ENCODE measurements at places on chromosomes 16 and 17. TPM values are rescaled to one million over a fixed set of nuclear protein-coding genes. Genes with fewer than 3 reads are reported as not detected.

DNA sequence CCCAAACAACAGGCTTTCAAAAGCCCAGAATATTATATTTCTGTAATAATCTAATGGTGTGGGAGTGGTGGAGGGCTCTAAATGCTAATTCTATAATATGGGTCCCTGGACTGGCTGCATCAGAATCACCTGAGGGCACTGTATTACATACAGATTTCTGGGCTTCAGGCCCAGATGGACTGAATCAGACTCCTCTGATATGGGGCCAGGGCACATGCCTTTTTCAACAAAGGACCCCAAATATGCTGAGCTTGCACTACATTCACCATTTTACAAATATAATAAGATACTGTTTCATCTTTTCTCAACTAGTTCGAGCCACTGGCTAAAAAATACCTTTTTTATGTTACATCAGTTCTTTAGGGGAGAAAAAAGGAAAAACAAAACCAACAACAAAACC, 309.7 kb downstream of the MAP2K6 start:
- DNase-seq = no peak

- DNase-seq = no peak
These were observed 96.0 kb downstream of the XYLT1 start for GRCh38 chr16:17374668-17375255.

DNA sequence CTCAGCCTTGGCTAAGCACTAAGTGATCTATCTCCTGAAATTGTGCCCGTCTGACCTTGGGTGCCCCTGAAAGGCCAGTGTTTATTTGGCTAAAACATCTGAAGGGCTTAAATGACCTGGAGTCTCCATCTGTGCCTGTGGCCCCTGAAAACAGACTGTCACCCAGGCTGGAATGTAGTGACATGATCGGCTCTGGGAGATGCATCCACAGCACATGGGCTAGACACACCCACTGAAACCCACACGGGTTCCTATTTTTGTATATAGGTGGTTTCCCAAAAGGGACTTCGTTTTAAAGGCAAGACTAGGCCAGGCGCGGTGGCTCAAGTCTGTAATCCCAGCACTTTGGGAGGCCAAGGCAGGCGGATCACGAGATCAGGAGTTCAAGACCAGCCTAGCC, 13.5 kb downstream of the CEP295NL start:
- DNase-seq = peak; percentile 64

DNA sequence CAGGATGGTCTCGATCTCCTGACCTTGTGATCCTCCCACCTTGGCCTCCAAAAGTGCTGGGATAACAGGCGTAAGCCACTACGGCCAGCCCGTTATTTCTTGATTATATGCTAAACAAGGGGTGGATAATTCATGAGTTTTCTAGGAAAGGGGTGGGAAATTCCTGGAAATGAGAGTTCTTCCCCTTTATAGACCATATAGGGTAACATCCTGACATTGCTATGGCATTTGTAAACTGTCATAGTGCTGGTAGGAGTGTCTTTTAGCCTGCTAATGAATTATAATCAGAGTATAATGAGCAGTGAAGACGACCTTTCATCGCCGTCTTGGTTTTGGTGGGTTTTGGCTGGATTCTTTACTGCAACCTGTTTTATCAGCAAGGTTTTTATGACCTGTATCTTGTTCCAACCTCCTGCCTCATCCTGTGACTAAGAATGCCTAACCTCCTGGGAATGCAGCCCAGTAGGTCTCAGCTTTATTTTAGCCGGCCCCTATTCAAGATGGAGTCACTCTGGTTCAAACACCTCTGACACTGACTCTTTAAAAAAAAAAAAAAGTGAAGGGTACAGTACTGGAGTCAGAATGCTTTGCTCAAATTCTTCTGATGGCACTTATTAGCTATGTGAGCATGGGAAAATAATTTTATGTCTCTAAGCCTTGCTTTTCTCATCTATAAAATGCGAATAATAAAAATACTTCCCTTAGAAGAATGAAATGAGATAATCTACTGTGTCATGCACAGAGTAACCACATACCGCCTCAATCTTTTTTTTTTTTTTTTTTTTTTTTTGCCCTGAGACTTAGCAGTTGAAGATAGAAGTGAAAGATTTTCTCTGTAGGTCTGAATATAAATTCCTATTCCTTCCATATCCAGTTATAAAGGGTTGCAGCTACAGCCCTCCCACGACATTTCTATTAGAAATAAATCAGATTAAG, 5.1 kb upstream of the CALCOCO2 start:
- no peak for DNase-seq

DNA sequence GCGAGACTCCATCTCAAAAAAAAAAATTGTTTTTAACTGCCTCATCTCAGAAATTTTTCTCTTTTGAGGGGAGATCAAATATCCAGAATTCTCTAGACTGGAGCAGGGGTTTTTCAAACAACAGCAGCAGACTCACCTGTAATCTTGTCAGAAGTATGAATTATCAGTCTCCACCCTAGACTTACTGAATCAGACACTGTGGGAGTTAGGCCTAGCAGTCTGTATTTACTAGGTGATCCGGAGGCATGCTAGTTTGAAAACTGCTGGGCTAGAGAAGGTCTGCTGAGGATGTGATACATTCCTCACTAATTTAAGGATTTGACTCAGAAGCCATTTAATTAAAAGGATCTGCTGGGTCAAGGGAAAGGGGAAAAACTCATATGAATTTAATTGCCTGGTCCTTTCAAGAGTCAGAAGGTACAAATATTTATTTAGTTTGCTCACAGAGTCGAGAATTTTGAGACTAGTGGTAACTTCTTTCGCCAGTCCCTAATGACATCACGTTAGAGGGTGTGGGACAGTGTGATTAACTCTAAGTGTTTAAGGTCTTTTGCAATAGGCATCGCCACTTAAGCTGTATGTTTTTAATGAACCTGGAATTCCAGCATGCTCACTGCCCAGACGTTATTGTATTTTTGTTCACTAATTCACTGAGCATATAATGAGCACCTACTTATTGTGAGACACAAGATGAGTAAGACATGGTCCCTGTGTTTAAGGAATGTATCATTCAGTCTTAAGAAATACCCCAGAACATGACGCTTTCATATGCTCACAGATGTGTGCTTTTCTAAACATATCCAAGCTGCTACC, 14.2 kb downstream of the ATP6V0A1 start:
- no peak for DNase-seq

DNA sequence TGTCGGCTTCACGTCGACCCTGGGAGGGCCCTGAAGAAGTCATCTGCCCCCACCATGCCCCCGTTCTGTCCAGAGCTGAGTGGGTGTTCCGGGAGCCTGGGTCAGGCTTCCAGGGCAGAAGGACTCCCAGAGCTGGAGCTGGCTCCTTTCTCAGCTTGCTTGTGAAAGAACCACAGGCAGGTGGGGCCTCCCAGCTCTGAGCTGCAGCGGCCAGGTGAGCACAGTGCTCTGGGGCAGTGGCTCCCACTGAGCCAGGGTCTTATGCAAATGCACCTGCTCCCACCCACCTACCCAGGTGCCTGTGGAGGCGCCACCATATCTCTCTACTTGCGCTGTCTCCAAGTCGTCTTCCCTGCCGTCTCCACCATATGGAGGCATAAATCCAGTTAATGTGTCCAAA, 140.0 kb upstream of the RPL38 start:
- no peak for DNase-seq

DNA sequence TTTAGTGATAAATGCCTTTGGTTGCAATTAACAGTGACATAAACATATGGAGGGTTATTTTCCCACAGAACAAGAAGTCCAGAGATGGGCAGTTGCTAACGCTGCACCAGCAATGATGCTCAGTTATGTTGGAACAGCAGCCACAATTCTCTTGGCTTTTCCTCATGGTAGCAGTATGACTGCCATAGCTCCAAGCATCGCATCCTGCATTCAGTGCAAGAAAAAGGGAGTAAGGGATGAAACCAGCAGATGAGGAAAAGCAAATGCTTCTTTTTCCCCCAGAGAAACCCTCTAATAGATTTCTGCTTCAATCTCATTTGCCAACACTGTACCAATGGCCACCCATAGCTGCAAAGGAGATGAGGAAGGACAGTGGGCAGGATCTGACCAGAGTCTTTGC, 13.0 kb upstream of the ZCCHC14 start:
- no peak for DNase-seq

GRCh38 chr17:76049836-76050537, 22.3 kb downstream of the SRP68 start:
- DNase-seq = no peak

DNA sequence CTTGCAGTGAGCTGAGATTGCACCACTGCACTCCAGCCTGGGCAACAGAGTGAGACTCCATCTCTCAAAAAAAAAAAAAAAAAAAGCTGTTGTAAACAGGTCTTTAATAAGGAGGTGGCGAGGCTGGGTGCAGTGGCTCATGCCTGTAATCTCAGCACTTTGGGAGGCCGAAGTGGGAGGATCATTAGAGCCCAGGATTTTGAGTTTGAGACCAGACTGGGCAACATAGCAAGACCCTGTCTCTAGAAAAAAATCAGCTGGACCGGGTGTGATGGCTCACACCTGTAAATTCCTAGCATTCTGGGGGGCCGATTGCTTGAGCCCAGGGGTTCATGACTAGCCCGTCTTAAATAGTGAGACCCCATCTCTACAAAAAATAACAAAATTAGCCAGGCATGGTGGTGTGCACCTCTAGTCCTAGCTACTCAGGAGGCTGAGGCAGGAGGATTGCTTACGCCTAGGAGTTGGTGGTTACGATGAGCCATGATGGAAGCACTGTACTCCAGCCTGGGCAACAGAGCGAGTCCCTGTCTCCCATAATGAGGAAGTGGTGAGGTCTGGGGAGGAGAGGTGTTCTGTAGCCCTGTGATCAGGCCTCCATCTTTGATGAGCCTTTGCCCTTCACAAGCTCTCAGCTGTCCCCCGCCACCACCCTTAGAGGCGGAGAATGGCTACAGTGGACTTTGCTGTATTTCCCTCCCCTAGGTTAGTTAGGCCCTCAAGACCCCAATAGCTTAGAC, 36.2 kb downstream of the ZNF778 start:
- DNase-seq = no peak

DNA sequence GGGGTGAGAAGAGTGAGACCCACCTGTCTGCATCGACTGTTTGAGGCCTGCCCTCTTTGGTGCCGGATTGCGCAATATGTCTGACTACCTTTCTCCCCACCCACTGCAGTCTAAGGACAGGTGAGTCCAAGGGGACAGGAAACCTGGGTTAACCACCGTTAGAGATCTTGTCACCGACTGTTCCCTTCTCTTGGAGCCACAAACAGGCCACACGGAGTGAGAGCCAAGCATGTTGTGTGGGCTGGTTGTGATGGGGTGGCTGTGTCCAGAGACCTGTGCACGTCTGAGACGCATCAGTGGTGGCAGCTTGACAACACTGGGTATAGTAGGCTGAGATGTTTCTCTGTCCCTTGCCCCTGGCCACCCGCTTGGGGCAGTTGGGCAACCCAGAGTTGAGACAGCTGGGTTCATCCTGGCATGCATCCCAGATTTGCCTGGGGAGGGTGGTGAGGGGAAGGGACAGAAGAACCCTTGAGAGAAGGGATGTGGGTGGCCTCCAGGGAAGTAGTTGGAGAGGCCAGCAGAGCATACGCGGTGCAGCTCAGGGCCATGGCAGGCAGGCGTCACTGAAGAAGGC, 21.4 kb downstream of the MPRIP start:
- no peak for DNase-seq

GRCh38 chr17:64218066-64218465, 45.0 kb downstream of the TEX2 start:
- DNase-seq = no peak

The ERN1 gene
- total RNA-seq = 17.2 TPM

The PDK2 gene
- 283 TPM for total RNA-seq

The SEPHS2 gene
- total RNA-seq = 47.9 TPM

The SULT1A3 gene
- 195 TPM for total RNA-seq
